ENCODE measurements at places on chromosomes 2 and 18.

DNA sequence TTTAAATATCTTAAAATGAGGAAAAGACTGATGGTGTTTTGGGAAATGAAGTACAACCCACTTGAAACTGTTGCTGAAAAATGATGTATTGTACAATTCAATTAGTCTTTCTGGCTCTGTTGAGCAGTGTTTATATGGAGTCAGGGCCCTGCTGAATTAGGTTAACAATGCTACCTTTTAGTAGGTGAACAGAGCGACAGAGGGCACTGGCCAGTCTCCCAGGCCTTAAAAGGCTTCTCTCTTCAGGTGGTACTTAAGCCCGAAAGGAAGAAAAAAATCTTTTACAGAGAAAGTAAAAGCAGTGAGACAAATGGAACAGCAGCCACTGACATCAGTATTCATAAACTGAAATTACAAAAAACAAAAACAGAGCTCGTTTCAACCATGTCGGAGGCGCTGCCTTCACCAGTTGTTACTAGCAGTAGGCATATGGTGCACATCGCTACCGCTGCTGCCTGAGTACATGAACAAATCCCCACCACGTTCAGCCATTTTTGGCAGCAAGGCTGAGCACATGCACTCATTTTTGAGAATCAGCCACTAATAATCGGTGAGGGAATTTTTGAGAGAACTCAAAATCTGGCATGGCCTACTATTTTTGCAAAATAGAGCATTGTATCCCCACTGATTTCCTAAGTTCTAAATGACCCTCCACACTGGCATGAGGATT is 91.8 kb downstream of the PLEKHM3 start:
- no peak for DNase-seq

DNA sequence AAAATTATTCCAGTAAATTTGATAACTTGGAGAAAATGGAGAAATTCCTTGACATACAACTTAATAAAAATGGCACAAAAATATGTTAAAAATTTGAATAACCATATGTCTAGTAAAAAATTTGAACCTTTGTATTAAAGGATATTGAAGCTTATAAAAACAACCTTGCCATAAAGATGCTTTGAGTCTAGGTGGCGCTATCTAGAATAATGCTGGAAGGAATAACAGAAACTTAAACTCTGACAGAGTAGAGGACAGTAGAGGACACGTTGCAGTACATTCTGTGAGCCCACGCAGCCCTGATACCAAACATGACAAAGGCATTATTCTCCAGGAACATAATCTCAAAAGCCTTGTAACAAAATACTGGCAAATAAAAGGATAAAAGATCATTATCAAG is 44.7 kb upstream of the ALKAL2 start:
- DNase-seq = no peak

GRCh38 chr2:236894791-236895190 is 190.9 kb upstream of the COPS8 start:
- DNase-seq = no peak

GRCh38 chr2:61244694-61245093 is 82.7 kb downstream of the C2orf74 start:
- no peak for DNase-seq

DNA sequence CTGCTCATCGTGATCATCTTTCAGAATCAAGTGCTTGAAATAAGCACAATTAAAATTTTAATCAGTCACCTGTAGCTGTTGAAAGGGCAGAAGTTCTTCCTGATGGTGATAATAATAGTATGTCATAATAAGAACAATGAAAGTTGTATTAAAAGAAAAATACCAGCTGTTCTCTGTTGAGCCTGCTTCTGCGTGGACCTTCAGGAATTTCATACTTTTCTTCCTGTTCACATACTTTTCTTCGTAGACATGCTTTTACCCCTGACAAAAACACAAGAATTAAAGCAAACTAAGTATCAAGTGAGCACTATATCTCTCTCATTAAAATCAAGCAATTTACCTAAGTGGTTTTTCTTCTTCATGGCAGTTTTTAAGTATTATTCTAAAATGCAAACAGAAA is 79.2 kb downstream of the BARD1 start:
- DNase-seq = no peak

GRCh38 chr2:200181755-200182154 is 124.7 kb upstream of the SPATS2L start:
- no peak for DNase-seq

DNA sequence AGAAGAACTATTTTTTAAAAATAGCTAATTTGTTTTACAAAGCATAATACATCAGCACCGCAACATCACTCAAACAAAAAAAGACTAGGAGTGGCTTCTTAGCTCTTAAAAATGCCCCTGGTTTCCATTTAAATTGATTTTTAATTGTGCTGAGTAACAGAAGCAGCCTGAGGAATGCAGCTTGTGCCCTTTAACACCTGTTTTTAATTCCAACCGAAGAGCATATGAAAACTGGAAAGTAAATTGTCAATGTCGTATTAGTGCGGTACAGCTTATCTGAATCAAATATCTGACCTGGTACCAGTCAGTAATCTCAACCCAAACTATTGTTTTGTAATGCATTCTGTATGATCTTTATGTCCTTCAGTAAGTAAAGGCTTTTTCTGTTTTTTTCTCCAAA is 13.2 kb upstream of the CD302 start:
- no peak for DNase-seq

DNA sequence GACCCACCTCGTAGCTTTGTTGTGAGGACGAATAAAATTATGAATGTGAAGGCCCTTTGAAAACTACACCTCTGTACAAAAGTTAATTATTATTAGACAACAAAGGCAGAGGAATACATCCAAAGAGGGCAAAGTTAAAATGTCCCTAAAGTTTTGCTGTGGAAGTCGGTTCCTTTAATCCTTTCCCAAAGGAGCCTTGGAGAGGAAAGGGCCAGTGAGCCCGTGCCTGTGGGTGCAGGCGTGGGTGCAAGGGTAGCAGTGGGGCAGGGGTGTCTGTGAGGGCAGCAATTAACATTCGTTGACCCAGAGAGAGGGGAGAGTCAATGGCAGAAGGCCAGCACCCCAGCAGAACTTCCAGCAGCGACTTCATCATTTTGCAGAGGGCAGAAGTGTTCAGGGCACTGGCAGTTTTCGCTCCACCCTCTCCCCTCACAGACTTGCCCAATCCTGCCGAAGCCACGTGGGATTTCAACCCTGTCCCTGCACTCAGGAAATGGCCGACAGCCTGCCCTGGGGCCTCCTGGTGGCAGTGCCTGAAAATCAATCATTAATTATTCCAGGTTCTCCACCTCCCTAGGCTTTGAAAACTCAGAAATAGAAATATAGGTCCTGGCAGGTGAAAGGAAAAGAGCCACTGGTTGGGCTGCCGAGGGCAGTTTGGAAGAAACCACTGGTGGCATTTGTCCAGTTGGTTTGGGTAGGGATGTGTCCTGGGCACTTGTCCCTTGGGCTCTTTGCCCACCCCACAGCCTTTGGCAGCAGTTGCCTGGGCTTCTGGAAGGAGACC is 4.2 kb upstream of the PAX8 start:
- no peak for DNase-seq

- DNase-seq = no peak
Measured at GRCh38 chr2:166784296-166784946, 103.9 kb upstream of the XIRP2 start.

- DNase-seq = no peak
Measured at GRCh38 chr18:76953583-76954233, 131.4 kb downstream of the ZNF236 start.

GRCh38 chr2:232300894-232301387 is 77.6 kb upstream of the ALPP start:
- DNase-seq = no peak

DNA sequence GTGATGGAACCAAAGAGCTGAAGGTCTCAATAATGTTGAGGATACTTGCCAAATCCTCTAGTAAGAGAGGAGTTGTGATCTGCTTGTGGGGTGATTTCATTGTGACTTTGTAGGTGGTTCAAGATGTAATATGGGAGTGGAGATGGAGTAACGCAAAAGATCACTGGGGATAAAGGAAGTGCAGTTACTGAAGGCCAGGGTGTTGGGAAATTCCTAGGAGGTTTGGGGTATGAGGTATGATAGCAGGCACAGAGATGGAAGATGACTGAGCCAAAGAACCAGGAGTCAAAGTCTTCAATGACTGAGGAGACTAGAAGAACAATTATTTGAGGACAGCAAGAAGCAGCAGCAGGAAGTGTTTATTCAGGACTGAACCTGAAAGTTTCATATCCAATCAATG is 222.6 kb downstream of the NCKAP5 start:
- no peak for DNase-seq

DNA sequence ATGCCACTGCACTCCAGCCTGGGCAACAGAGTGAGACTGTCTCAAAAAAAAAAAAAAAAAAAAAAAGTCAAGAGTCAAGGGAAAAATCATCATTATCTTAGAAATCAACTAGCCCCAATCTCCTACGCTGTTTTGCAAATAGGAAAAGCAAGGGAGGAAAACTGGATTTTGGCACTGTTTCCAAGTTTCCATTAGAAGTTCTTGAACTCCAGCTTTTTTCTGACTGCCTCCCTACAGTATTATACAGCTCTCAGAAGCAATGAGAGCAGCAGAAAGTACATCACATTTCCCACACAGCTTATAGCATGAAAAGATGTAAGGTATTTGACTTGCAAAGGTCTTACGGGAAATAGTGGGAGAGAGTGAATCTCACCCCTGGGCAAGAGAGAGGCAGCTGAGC is 127.8 kb downstream of the OSR1 start:
- no peak for DNase-seq

DNA sequence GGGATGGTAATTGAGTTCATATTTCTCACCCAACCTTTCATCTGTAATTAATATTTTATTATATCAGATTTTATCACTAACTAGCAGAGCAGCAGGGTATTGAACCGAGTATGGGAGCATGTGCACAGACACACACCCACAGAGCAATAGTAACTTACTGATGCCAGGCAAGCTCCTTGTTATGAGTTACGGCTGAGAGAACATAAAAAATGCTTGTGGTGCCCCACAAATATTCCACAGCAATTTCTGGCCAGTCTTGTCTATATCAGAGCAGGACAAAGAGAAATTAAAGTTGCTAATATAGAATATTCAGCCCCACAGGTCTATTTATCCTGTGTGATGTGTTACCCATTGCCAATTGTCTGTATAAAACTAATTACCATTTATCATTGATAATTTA is 501.8 kb upstream of the RAB12 start:
- DNase-seq = no peak

- no peak for DNase-seq
Measured at GRCh38 chr2:163834221-163834620, 98.4 kb upstream of the FIGN start.

DNA sequence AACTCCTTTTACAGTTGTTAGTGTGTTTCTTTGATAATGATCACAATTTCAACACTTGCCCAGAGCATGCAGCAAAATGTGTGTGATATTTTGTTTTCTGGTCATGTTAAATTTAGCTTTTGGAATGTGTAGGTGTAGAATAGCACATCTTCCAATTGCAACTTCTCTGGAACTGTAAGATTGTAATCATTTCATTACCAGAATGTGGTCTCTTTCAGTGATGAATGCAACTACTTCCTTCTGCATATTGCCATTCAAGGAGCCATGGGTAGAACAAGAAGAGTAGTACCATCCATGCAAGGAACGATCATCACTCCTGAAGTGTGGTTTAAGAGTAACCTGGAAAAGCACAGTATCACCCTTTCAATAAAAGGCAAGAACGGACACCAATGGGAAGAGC is 548.8 kb upstream of the ZNF804A start:
- DNase-seq = no peak

DNA sequence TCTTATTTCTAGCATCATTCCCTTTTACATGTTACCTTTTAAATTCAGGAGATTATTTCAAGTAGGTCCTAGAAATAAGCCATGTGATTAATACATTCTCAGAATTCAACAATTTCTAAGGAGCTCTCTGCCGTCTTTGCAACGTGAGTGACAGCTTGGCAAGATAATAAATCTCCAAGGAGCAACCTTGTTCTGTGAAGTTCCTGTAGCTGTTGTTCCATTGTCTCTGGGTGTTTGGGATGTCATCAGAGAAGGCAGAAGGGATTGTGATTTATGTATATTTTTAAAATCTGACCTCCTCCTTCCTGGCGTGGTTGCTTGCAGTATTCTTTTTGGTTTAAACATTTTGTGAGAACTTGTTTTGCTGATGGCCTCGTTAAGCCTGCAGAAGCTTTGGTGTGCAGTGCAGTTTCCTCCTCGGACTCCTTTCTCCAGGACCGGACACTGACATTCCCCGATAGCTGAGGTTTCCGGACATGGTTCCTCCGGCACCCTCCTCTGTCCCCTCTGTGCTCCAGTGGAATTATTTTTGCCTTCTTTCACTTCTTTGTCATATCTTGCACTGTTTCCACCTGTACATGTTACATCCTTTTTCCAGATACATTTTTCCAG is 33.7 kb downstream of the RAMP1 start:
- peak; percentile 26 for DNase-seq

DNA sequence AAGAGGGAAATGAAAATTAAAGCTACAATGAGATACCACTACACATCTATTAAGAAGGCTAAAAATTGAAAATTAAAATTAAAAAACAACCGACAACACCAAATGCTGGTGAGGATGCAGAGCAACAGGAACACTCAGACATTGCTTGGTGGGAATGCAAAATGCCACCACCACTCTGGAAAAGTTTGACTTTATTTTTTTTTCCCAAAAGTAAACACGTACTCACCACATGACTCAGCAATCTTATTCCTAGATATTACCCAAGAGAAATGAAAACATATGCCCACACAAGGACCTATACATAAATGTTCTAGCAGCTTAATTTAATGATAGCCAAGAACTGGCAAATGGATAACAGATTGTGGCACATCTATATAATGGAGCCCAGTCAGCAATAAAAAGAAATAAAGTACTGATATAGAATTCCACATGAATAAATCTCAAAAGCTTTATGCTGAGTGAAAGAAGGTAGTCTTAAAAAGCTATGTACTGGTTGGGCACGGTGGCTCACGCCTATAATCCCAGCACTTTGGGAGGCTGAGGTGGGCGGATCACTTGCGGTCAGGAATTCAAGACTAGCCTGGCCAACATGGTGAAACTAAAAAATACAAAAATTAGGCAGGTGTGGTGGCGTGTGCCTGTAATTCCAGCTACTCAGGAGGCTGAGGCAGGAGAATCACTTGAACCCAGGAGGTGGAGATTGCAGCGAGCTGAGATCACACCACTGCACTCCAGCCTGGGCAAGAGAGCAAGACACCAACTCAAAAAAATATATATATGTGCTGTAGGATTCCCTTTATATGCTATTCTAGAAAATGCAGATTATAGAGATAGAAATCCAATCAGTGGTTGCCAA is 4.2 kb upstream of the PROC start:
- no peak for DNase-seq

GRCh38 chr2:120743657-120744056 is 8.0 kb downstream of the GLI2 start:
- DNase-seq = peak; percentile 25
